Muscle of leg (tissue), 16 donors: ENCODE measurements at places on chromosomes 5 and 9. TPM values are rescaled to one million over a fixed set of nuclear protein-coding genes. Genes with fewer than 3 reads are reported as not detected.

GRCh38 chr5:123278284-123278683 lies 144.9 kb downstream of the CEP120 start:
- no peak for DNase-seq

Gene PDCD1LG2
- polyA plus RNA-seq, result 0.68 TPM

DNA sequence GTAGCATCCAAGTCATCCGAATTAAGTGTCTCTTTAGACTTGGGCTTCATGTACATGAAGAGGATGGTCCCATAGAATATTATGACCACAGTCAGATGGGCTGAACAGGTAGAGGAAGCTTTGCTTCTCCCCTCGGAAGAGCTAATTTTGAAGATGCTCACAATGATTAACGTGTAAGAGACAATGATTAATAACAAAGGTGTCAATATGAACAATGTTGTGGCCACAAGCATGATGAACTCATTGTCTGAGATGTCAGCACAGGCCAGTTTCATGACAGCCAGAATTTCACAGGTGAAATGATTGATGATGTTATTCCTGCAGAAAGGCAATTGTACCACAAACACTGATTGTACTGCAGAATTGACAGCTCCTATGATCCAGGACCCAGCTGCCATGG lies 626 bp downstream of the OR13C2 start:
- no peak for DNase-seq

DNA sequence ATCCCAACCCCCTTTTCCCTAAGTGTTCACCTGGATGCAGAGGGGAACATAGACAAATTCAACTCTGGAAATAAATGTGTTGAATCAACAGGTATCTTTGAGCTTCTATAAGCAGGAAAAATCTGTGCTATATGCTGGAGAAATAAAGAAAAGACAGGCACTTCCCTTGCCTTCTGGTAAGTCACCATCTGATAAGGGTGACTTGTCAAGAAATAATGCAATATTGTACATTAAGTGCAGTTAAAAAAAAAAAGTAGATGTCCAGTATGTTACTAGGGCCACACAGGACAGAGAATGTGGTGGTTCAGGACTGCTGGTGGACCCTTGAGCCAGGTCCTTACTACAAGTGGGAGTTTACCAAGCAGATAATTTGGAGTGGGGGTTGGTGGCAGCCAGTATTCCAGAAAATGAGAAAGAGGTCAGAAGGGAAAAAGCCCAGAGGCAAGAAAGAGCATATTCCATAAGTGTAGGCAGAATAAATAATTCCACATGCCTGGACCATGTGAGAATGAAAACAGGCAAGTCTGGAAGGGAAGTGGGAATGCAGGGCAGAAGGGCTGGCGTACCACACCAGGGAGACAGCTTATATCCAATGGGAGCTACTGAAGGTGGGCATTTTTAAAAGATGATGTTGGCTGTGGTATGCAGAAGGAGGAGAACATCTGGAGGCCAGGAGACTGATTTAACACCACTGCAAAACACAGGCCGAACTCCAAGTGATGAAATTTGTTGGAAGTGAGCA lies 209.9 kb downstream of the SEMA5A start:
- DNase-seq, result no peak

- no peak for DNase-seq
These were observed 57.0 kb upstream of the GNE start for GRCh38 chr9:36315283-36315682.

Gene F12
- polyA plus RNA-seq, result 0.67 TPM

Gene SLC46A2
- 0.18 TPM for polyA plus RNA-seq

GRCh38 chr9:122827761-122828093 lies 661 bp downstream of the PDCL start:
- no peak for DNase-seq

Gene FCN2
- polyA plus RNA-seq, result not detected

- DNase-seq, result no peak
These were observed 49.7 kb downstream of the C9 start for GRCh38 chr5:39314591-39314990.
